Prostate gland (tissue), 2 donors: ENCODE measurements at places on chromosomes 2 and 18.

DNA sequence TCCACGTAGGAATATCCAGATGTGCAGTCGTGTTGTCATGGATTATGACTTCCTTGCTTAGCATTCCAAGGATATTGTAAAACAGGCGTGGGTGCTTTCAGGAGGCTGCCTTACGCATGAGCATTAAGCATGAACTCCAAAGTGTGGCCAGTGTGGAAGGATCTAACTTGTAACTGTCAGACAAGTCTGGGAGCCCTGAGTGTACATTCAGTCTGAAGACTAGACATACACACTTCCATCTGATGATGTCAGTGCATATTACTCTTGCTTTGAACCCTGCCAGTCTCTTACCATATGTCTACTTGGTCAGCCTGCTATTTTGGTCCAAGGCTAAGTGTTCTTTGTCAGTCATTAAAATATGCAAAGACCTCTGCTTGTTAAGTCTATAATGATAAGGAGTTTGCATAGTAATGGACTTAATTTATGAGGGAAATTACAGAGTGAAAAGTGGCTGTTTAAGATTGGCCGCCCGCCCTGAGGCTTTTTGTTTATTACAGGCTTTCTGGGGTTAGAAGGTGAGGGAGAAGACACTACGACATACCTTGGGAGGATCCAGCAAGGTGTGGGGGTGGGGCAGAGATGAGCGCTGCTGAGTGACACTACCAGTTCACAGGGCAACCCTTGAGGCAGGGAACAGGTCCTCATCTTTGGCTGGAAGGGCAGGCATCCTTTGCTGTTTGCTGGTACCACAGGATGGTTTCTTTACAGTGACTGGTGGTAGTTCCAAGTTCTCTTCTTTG is 48.3 kb downstream of the CABLES1 start:
- H3K27me3 ChIP-seq: no peaks in the 10 kb centered on the region
- H3K4me3 ChIP-seq: no peak overlapping the region
- no peak overlapping the region for H3K27ac ChIP-seq
- H3K4me1 ChIP-seq: no peaks in the 10 kb centered on the region

DNA sequence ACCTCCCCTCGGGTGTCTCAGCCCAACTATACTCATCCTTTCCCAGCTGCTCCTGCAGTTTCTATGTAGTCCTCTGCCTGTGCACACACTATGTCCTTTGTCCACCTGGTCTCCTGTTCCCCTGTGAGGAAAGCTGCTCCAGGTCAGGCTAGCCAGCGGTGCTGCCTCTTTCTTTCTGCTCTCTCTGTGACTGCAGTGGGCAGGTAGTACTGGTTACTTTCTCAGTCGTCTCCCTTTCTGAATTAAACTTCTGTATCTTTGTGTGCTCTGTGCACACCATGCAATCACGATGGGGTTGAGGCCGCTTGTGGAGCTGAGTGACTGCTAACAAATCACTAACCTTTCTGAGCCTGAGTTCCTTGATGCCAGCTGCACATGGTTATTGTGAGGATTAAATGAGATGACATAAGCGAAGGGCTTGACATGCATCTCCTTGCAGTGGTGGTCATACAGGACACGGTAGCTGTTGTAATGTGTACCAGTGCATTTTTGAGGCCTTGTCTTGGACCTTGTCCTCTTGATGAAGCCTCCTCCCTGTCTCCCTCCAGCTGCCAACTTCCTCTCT is 3.5 kb downstream of the FARP2 start:
- no peak overlapping the region for H3K27ac ChIP-seq
- H3K36me3 ChIP-seq: no peaks in the 10 kb centered on the region
- H3K27me3 ChIP-seq: no peaks in the 10 kb centered on the region

- no peak for DNase-seq
- H3K27me3 ChIP-seq: peaks cover 7% of the 10 kb centered on the region
- peaks cover 3% of the 10 kb centered on the region for H3K4me1 ChIP-seq
- no peak overlapping the region for H3K27ac ChIP-seq
- no peak overlapping the region for H3K4me3 ChIP-seq
Measured at GRCh38 chr18:74460825-74461224, 3.7 kb upstream of the DIPK1C start.

- H3K4me3 ChIP-seq: no peak overlapping the region
- H3K36me3 ChIP-seq: no peaks in the 10 kb centered on the region
- DNase-seq: no peak
- H3K4me1 ChIP-seq: no peaks in the 10 kb centered on the region
Measured at GRCh38 chr2:10331027-10331701, 28.5 kb downstream of the HPCAL1 start.

GRCh38 chr2:241289597-241289996 is 25.9 kb downstream of the HDLBP start:
- no peaks in the 10 kb centered on the region for H3K27me3 ChIP-seq
- no peak overlapping the region for H3K4me3 ChIP-seq
- no peaks in the 10 kb centered on the region for H3K36me3 ChIP-seq
